ENCODE measurements at places on chromosomes 3 and 15.

DNA sequence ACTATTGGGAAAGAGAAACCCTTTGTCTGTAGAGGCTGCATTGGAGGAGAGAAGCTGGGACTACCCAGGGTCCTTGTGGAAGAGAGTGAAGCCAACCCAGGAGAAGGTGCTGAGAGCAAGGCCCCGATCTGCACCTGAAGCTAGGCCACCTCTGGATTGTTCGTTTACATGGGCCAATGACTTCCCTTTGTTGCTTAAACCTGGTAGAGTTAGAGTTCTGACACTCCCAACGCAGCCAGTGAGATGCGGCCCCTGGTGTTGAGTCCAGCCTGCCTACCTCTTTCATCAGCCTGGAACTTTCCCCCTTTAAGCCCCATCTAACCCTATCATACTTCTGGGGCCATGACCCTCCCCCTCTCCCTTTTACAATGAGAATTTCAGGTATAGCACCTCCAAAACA is 30.8 kb downstream of the CCDC13 start:
- DNase-seq = no peak

GRCh38 chr3:150384296-150385212 is 23.5 kb upstream of the TSC22D2 start:
- no peak for DNase-seq

DNA sequence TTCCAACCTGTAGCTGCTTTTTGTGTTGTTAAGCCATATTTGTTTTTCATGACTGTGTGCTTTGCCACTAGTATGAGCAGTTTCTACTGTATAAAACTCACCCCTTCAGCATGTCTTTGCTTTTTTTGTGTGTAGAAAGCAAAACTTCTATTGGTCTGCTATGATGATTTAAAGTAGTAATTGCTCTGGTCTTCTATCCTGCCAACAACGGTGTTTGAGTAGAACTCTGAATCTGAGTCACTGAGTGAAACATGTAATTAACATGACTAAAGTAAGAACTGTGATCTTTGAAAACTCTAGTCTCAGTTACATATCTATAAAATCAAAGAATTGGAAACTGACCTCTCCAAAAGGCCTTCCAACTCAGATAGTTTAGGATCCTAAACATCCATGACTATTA is 133.6 kb downstream of the TPRG1 start:
- peak; percentile 10 for DNase-seq

- DNase-seq = peak; percentile 89
Observed at GRCh38 chr3:132543011-132543739, 53.9 kb upstream of the ACKR4 start.

- DNase-seq = peak; percentile 87
Observed at GRCh38 chr3:72274493-72275330, 489.8 kb upstream of the PROK2 start.

DNA sequence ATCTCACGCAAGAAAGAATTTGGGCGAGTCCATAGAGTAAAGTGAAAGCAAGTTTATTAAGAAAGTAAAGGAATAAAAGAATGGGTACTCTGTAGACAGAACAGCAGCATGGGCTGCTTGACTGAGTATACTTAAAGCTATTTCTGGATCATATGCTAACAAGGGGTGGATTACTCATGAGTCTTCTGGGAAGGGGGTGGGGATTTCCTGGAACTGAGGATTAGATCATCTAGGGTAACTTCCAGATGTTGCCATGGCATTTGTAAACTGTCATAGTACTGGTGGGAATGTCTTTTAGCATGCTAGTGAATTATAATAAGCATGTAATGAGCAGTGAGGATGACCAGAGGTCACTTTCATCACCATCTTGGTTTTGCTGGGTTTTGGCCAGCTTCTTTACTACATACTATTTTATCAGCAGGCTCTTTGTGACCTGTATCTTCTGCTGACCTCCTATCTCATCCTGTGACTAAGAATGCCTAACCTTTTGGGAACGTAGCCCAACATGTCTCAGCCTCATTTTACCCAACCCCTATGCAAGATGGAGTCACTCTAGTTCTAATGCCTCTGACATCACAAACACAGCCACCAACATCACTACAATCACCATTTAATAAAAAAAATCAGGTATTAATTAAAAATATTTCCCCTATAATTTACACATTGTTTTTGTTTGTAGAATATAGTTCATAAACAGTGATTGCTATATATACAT is 890.7 kb upstream of the EPHA6 start:
- peak; percentile 97 for DNase-seq

GRCh38 chr15:89812011-89812846 is 2.4 kb downstream of the ANPEP start:
- no peak for DNase-seq

DNA sequence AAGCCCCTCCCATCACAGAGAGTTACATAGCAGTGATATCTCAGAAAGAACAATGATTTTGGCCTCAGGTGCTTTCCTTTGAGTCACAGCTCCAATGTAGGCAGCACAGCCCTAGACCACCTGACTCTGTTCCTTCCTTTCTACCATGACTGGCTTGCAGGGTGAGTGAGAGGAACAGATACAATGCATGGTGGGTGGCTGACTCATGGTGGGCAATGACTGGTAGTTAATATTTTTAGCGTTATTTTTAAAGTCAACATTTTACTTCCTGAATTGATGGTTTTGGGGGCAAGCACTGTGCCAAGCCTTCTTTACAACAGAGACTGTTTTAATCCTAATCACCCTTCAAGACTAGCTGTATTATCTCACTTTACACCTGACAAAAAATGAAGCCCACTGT is 32.8 kb upstream of the ST3GAL6 start:
- no peak for DNase-seq

GRCh38 chr15:47781527-47781926 is 64.2 kb downstream of the SEMA6D start:
- no peak for DNase-seq

- DNase-seq = no peak
Observed at GRCh38 chr15:36808411-36809160, 229.2 kb downstream of the CDIN1 start.

- DNase-seq = no peak
Observed at GRCh38 chr15:62068810-62069167, 2.0 kb downstream of the C2CD4A start.

- DNase-seq = no peak
Observed at GRCh38 chr3:21777821-21778220, 26.8 kb upstream of the ZNF385D start.

DNA sequence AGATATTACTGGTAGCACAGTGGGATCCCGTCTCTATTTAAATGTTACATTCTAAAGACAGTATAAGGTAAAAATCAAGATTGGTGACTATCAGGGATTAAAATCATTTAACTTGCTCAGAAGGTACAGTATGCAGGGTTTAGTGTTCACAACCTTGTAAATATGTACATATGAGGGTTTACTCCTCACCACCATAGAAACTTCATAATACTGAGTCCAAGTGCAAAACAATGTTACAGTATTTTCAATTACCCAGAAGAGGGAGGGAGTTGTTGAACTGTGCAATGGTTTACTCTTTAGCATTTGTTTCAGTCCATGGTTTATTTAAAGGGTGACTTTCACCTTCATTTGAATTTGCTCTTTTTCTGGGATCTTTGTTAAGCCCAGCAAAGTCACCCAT is 165.1 kb downstream of the ZNF621 start:
- DNase-seq = no peak

GRCh38 chr15:85889956-85890619 is 95.4 kb upstream of the KLHL25 start:
- DNase-seq = no peak

DNA sequence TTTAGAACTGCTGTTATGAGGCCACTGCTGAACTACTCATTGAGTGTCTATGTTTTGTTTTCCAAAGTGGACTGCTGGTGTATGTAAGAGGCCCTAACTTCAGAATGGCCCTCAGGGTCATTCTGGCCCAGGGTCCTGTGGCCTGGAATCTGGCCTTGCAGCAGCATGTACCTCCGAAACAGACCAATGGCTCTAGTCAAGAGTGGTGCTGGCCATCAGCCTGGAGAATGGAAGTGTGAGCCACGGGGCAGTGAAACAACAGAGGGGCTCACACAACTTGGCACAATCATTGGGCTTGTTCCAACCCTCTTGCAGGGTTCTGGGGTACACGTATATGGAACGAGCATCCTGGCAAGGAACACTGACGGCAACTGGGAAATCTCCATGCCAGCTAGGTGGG is 40.5 kb downstream of the SCN5A start:
- DNase-seq = no peak

GRCh38 chr3:123818324-123818920 is 65.7 kb downstream of the MYLK start:
- DNase-seq = no peak

GRCh38 chr15:101198800-101199199 is 53.0 kb downstream of the CHSY1 start:
- DNase-seq = no peak

- peak; percentile 1 for DNase-seq
Observed at GRCh38 chr3:136250903-136251460, 842 bp downstream of the PCCB start.

- no peak for DNase-seq
Observed at GRCh38 chr15:72972362-72972761, 79.9 kb upstream of the NEO1 start.

DNA sequence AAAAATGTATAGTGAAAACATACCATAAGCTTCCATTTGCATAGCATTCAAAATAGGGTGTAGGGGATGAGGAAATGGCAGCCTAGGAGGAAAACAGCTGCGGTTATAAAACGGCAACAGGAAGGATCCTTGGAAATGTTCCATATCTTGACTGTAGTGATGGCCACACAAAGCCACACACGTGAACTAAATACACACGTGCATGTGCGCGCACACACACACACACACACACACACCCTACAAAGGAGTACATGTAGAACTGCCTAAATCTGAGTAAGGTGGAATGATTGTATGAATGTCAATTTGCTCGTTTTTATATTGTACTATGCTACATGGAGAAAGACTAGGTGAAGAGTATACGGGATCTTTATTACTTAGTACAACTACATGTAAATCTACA is 3.9 kb upstream of the IREB2 start:
- no peak for DNase-seq

GRCh38 chr3:5165698-5166097 is 21.8 kb upstream of the EDEM1 start:
- DNase-seq = no peak

DNA sequence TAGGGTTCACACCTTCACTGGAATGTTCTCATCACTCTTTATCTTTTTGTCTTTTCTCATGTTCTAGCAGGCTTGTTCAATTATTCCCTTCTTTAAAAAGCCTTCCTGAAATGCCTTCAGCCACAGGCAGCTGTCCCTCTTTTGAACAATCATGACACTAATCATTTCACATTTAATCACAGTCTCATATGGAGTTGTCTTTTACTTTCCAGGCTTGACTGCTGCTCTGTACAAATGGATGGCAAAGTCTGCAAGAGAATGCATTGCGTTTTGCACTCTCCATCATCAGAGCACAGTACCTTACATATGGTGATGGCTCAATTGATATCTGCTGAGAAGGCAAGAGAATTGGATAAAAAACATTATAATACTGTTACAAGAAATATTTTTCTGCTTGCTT is 529.8 kb downstream of the DIPK2A start:
- DNase-seq = no peak

DNA sequence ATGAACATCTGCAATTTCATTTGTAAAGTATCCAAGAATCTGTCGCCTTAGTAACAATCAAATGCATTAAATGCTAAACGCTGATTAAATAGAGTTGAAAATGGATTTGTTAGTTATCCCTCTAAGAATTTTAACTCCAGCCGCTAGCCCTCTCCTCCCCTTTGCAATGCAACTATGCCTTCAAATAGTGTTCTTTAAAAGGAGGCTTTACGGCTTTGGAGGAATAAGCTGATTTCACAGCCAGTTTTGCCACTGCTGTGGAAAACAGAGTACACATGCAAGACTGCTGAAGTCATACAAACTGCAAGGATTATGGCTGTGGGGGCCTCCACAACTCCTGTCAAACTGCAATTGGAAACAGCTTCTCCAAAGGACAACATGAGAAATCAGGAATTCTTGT is 89.2 kb downstream of the CERS3 start:
- no peak for DNase-seq

GRCh38 chr15:49060710-49061495 is 14.7 kb upstream of the SECISBP2L start:
- DNase-seq = no peak

Measured in fibroblast of skin of left quadriceps (primary cell).